ENCODE measurements at places on chromosomes 7 and 10. TPM values are rescaled to one million over a fixed set of nuclear protein-coding genes. Genes with fewer than 3 reads are reported as not detected.

DNA sequence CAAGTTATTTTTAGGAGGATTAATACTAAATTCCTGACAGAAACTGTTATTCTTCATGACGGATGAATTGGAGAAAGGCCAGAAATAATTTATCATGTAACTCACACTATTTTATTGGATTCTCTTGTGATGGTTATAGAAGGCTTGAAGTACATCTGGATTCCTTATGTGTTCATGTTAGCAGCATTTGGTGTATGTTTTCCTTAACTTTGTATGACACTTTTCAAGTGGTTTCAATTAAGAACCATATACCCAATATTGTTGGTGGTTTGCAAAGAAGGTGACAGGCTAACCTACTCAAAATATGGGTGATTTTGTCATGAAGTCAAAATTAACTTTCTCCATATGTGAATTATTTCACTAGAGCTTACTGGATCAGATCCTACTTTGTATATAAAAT is 532.2 kb upstream of the CNTNAP2 start:
- DNase-seq = no peak

DNA sequence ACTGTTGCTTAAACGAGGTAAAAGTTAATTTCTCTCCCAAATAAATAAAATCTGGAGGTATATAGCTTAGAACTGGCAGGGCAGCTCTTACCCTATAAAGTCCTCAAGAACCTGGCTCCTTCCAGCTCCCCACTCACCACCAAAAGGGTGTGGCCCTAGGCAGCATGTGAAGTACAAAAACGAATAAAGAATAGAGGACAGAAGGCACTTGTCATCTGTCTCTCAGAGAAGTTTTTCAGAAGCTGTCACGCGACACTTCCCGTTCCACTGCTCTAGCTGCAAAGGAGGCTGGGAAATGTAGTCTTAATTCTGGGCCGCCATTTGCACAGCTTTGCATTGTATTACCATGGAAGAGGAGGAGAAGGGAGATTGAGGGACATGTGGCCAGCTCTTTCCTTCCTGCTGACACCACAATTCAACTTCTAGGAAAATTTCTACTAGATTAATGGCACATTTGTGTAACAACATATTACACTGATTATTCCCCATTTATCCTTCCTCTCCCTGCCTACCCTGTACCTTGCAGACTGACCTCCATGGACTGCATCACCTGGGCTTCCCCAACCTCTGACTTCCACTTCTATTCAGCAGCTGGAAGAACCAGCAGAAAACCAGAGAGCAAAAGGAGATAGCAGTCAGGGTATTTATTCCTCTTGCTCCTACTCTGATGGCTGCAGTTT is 62.2 kb downstream of the CCDC71L start:
- peak; percentile 64 for DNase-seq

DNA sequence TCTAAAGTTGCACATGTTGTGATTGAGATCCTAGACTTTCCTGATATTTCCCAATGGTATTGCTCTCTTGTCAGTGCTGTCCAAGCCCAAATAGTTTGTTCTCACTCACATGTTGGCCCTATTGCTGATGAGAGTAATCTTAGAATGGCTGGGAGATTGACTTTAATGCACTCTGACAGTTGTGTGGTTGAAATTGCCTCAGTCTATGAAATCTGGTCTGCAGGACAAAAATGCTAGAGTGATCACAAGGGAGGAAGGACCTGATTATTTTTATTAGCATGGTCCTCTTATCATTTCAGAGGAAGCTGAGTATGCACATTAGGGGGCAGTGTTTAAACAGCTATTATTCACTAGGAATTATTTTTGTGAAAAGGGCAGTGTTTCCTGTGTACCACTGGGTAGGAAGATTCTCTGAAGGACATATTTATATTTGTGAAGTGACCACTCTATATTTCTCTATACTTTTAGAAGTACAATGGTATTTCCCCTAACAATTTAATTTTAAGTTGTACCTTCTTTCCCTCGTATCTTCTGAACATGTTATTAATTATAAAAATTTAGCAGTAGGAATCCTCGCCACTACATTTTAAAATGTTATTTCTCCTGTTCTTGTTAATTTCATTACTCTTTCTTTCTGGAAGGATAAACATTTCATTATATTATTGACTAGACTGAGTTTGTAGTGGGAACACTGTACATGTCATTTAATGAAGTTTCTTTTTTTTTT is 64.4 kb downstream of the SUGCT start:
- no peak for DNase-seq

Gene ADRB1
- total RNA-seq = 0.05 TPM

Gene POLR2J
- total RNA-seq = 50.5 TPM

Gene NKX2-3
- not detected for total RNA-seq

Gene WDR86
- total RNA-seq = 1.5 TPM

Gene LIPM
- total RNA-seq = not detected

DNA sequence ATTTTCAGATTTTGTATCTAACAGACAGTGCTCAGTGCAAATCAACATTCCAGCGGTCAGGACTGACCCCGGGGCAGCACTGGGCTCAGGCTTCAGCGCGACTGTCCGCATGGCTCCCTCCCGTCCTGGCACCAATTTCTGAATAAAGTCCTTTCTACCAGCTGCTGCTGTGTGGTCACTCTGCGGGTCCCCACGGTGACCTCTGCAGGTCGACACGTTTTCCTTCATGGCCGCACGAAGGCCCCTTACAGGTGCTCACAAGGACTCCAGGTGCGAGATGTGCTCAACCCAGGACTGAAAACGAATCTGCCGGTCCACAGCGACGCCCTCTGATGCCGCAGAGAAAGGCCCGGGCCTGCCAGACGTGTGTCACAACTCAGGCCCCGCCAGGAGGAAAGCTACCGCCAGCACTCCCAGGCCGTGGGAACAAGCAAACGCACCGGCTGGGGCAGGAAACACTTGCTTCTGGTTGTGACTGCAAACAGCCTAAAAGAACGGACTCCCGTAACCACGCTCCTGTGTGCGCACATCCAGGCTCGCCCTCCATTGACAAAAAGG is 3.7 kb upstream of the UTF1 start:
- DNase-seq = no peak

- no peak for DNase-seq
Measured at GRCh38 chr7:11239316-11239715, 265.6 kb downstream of the PHF14 start.

GRCh38 chr7:128832880-128833147 is 2.6 kb downstream of the FLNC start:
- no peak for DNase-seq

GRCh38 chr7:144027070-144027469 is 21.7 kb upstream of the OR2A5 start:
- peak; percentile 18 for DNase-seq

DNA sequence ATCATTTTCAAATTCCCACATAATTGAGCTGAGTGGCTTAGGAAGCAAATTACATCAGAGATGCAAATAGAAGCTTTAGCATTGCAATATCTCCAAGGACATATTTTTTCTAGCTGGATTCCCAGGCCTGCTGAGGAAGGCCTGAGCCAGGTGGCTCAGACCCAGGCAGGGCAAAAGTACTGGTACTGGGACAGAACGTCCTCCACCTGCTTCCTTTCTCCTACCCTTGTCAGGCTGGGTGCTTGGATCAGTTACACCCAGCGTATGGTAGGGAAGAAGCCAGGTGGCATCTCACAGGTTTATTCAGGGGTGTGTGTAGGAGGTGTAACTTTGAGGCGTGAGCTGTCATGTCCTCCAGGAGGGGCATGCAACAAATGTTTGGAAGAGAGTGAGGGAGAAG is 3.0 kb upstream of the PANK1 start:
- no peak for DNase-seq

Gene ANKMY2
- total RNA-seq = 9.2 TPM

Gene CAMK1D
- 2.0 TPM for total RNA-seq

- DNase-seq = no peak
Measured at GRCh38 chr10:97732052-97732359, 4.9 kb upstream of the ZFYVE27 start.

- DNase-seq = no peak
Measured at GRCh38 chr7:44068054-44068453, 2.7 kb upstream of the PGAM2 start.

Gene PHYHIPL
- not detected for total RNA-seq

- no peak for DNase-seq
Measured at GRCh38 chr10:5147255-5147980, 37.5 kb downstream of the AKR1C8 start.

DNA sequence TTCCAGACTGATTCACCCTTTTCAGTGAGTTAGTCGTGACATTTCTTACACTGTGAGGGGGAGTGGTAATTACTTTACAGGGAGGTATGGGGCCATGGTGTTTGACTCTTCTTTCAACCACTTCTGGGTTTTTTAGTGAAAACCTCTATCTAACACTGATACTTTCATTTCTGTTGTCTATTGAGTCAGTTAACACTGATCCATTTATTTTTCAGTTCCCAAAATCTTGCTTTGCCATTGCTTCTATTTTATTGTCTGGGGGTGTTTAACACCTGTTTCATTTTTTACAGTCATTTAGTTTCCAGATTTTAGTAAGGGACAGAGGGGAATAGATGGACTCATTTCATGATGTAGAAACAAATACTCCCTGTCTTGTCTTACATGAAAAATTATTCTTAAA is 61.5 kb downstream of the HELLS start:
- DNase-seq = no peak

Gene AZGP1
- total RNA-seq = not detected

GRCh38 chr7:16818732-16819131 is 13.9 kb upstream of the AGR2 start:
- DNase-seq = no peak

DNA sequence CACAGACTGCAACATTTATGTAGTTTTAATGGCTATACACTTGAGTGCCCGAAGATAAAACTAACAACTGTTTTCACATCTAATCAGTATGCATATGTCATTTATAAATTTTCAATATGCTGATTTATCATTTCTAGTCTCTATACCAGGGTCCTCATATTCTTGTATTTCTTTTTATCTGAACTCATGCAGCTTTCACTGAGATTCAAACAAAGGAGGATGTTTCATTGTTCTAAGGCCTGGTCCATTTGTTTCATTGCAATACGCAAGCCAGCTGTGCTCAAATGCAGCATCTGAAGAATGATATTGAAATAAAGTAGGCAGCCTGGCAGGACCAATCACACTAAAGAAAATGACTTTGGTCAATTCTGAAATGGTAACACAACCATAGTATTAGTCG is 31.7 kb downstream of the MAGI2 start:
- DNase-seq = no peak

Gene IFIT3
- 47.2 TPM for total RNA-seq

GRCh38 chr10:79061441-79062315 is 7.1 kb upstream of the ZMIZ1 start:
- DNase-seq = no peak

- DNase-seq = no peak
Measured at GRCh38 chr10:132551093-132551807, 13.7 kb downstream of the INPP5A start.

GRCh38 chr7:1454542-1454941 is 4.7 kb downstream of the MICALL2 start:
- no peak for DNase-seq

DNA sequence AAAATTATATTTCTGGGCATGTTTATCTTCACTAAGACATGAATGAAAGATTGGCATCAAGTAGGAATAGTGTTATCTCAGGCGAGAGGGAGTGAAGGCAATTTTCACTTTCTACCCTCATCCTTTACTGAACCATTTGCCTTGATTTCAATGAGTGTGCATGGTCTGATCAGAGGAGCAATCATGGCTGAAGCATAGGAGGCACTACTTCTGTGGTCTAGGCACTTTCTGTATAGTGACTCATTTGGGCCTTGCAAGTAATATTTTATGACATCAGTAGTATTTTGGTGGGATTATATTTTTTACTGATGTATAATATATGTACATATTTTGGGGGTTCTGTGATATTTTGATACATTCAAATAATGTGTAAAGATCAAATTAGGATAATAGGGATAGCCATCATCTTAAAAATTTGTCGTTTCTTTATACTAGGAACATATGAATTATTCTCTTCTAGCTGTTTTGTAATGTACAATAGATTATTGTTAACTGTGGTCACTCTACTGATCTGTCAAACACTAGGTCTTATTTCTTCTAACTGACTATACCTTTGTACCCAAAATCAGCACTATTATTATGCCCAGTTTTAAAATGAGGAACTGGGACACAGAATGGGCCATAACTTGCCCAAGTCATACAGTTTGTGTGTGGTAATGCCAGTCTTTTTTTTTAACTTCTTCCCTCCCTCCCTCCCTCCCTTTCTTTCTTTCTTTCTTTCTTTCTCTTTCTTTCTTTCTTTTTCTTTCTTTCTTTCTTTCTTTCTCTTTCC is 101.9 kb downstream of the RAB11FIP2 start:
- no peak for DNase-seq

DNA sequence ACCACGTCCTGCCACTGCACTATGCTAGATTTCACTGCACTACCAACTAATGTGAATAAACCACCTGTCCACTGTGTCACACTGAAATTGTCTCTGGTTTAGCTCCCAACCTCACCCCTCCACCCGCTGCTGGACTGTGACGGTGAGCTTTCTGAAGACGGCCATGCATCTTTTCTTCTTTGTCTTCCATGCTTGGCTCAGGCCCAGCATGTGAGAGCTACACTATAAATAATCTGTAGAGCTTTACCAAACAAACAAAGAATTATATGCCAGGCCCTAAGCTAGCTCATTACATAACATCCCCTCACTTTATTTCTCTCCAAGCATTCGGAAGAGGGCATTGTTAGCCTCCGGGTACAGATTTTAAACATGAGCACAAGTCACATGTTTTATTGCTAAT is 633.2 kb downstream of the TNS3 start:
- DNase-seq = no peak

GRCh38 chr10:33233635-33234034 is 100.8 kb downstream of the NRP1 start:
- no peak for DNase-seq

Gene COX15
- total RNA-seq = 20.3 TPM

GRCh38 chr7:120521761-120522737 is 249.1 kb downstream of the KCND2 start:
- no peak for DNase-seq

DNA sequence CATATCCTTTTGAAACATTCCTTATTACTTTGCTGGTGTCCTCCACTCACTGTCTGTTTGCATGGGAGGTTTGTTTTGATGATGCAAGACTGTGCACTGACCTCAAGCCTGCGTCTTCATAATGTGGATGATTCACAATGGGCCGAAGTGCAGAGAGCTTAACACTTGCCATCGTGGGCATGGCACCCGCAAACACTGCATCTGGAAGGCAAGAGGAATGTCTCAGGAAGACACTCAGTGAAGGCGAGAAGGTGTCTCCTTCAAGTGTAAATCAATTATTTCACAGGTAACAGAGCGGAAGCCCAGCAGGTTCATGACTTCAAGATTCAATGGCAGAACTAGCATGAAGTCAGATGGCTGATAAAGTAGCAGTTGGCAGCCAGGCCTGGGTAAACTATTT is 98.1 kb downstream of the DPY19L1 start:
- no peak for DNase-seq
